ENCODE measurements at places on chromosomes 16 and 17.

DNA sequence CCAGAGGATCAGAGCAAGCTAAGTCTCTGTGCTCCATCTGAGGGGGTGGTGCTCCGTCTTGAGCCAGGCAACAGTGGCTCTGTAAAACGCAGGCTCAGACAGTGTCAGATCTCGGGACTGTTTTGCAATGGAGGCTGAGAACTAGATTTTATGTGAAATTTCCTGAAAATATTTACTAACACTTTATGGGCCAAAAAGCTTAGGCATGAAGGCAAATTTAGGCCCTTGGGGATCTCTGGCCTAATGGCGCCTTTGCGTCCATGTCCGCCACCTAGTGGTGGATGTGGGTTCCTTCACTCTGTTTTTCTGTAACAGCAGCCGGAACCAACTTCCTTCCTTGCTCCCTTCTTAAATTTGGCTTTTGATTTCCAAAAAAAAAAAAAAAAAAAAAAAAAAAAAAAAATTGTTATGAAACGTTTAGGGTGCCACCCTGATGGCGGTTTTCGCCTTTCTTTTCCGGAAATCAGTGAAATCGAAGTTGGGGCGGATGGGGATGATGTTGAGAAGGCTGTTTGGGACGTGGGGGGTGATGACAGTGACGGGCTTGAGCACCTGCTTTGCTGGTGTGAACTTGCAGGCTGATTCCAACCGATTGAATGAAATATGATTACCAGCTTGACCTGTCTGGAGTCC, 14.0 kb upstream of the ELAC2 start:
- peak; percentile 55 for DNase-seq

GRCh38 chr16:48291303-48291702, 44.0 kb upstream of the ABCC11 start:
- DNase-seq: no peak

DNA sequence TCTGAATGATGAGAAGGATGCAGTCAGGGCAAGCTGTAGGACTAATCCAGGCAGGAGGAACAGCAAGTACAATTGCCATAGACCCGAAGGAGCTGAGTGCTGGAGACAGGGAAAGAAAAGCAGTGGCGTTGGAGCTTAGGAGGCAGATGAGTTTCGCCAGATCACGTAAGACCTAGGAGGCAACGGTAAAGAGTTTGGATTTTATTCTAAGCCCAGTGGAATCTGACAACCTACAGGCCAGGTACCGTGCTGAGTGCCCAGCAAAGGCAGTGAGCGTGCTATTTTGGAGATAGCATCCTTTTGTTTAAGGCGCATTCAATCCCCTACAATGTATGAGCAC, 1.2 kb downstream of the USP43 start:
- DNase-seq: no peak

GRCh38 chr16:88454523-88454947, 1.5 kb downstream of the ZFPM1 start:
- no peak for DNase-seq

DNA sequence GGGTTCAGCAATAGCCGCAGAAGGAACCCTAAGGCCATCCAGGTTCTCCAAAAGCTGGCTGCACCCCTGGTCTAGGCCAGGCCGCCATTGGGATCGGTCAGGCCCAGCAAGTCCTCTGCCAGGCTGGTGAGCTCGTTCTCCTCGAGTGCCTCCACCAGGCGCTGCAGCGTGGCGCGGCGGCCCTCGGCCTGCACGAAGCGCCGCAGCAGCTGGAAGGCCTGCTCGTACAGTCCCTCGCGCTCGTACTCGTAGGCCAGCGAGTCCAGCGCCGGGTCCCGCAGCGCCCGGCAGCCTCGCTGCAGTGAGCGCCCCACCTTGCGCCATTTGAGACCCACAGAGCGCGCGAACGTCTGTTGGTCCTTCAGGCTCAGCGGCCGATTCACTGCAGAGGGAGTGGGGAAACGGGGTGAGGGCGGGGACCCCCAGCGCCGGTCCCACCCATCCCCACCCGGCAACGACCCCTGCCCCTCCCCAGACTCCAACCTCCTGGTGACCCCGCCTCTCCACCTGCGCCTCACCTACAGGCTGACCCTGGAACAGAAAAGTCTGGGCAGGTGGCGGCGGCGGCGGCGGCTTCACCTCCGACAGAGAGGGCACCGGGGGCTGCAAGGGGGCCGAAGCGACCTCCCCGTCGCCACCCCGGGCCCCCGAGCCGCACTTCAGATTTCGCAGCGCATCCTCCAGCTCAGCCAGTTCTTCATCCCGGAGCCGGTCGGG, 3.9 kb upstream of the B3GNT9 start:
- DNase-seq: no peak

DNA sequence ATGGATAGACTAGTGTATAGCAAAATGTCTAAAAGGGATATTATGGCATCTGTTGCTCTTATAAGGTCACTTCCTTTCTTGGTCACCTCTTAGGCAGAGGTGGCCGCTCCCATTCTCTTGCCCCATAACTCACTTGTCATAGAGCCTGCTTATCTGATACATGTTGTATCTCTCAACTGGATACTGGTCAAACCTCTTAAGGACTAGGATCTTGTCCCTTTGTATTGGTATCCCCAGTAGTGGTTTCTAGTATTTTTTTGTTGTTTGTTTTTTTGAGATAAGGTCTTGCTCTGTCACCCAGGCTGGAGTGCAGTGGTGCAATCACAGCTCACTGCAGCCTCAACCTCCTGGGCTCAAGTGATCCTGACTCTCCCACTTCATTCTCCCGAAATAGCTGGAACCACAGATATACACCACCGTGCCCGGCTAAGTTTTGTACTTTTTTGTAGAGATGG, 27.0 kb downstream of the ZSWIM7 start:
- DNase-seq: no peak

GRCh38 chr16:64615630-64616280, 506.1 kb downstream of the CDH11 start:
- peak; percentile 29 for DNase-seq

- no peak for DNase-seq
These were observed 66.1 kb downstream of the GTF3C1 start for GRCh38 chr16:27483624-27484023.

DNA sequence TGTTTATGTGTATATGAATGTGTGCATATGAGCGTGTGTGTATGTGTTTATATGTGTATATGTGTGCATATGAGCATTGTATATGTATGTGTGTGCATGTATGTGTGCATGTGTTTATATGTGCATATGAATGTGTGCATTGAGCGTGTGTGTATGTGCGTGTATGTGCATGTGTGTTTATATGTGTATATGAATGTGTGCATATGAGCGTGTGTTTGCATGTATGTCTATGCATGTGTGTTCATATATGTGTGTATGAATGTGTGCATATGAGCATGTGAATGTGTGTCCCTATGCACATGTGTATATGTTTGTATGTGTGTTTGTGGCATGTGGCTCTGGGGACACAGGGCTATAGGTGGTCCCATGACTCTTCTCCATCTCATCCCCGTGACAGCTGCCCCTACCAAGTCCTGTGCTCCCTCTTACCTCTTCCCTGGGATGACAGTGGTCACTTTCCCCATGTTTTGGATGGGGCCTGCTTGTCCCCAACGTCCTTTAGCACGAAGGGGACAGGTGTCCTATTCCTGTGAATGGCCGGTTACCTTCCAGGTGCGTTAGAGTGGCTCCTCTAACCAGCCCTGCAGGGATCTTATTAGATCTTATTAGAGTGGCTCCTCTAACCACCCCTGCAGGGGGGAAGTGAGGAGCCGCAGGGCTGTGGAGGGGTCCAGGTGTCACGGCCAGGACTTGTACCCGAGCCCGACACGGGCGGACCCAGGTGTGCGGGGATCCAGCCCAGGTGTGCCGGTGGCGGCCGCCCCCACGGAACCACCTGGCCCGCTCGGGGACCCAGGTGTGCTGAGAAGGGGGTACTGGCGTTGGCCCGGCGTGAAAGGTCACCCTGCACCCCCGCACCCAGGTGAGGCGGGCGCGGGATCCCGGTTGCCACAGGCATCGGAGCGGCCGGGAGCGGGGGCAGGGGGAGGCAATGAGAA, 105.6 kb downstream of the SEC14L1 start:
- DNase-seq: no peak

- no peak for DNase-seq
These were observed 49.3 kb upstream of the FBXO47 start for GRCh38 chr17:39016193-39017153.

DNA sequence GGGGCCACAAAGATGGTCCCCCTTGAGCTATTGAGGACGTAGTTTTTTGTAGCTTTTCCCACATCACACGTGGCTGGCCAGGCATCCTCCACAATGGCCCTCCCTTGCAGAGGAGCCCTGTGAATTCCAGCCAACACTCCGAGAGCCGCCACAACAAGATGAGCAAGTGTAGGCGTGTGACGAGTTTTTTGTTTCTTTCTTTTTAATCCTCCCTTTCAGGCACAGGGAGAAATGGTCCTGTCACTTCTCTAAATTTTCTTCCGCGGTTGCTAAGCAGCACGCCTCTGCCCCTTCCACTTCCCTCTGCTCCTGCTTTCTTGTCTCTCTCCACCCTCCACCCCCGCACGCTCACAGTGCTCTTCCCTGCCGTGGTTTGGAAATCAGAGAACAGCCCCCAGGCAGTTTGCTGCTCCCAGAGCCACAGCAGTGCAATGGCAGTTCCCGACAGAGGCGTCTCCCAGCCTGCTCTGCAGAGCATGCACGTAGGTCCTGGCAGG, 68.0 kb upstream of the MRTFB start:
- peak; percentile 48 for DNase-seq

- DNase-seq: no peak
These were observed 65.7 kb upstream of the AXIN2 start for GRCh38 chr17:65627108-65627507.

- no peak for DNase-seq
These were observed 10.2 kb upstream of the FADS6 start for GRCh38 chr17:74903671-74904070.

DNA sequence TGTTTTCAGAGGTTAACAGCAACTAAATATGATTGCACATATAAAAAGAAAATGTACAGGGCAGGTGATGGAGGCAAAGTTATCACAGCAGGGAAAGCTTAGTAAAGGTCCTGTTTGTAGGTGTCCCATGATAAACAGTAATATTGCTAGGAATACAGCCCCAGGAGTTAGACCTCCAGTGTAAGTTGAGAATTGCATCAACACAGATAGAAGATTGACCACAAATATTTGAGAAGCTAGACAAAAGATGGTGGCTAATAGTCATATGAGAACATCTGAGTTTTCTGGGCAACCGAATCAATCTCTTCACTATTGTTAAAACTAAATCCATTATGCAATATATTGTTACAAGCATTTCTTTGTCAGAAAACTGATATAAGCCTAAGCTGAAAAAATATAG, 152.6 kb downstream of the CDH11 start:
- no peak for DNase-seq

All from tibial artery (tissue), 4 donors.